Occipital lobe (tissue), 3 donors: ENCODE measurements at places on chromosomes 13 and 19. TPM values are rescaled to one million over a fixed set of nuclear protein-coding genes. Genes with fewer than 3 reads are reported as not detected.

Gene SHISA7
- 4.2 TPM for total RNA-seq

Gene TNFSF9
- total RNA-seq = 2.2 TPM

Gene ZNF846
- total RNA-seq = 26.5 TPM

Gene MCEMP1
- 0.78 TPM for total RNA-seq

Gene APOC1
- total RNA-seq = 5.3 TPM

Gene GET3
- total RNA-seq = 59.3 TPM

Gene RAB3A
- 50.4 TPM for total RNA-seq

Gene TBXA2R
- 0.78 TPM for total RNA-seq

Gene PNMA8B
- total RNA-seq = 17.5 TPM

Gene MLLT1
- 8.6 TPM for total RNA-seq
